ENCODE measurements at places on chromosomes 7 and 10.

DNA sequence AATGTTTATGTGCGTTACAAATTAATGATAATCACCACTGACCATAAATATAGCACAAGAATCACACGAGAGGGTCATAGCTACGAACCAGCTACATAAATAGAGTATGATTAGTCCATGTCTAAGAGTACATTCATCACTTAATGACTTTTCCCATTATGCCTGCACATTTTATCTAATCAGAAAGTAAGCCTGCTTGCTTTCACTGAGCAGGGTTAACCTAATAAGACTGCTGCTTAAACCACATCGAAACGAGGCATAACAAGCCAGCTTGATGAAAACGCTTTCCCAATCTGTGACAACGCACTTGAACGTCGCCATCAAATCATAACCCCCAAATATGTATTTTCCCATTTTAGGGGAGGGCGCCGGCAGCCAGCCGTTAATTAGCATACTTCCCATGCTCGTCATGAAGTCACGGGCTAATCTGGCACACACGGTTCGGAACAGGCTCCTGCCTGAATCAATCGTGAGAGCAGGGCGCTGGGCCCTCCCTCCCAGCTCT, 71.5 kb downstream of the EBF3 start:
- DNase-seq = no peak

GRCh38 chr7:27173511-27173955, 587 bp downstream of the HOXA10 start:
- DNase-seq = no peak

- DNase-seq = no peak
These were observed 56.1 kb downstream of the PAPSS2 start for GRCh38 chr10:87715552-87716347.

GRCh38 chr7:96953676-96954513, 51.5 kb upstream of the DLX6 start:
- peak; percentile 6 for DNase-seq

DNA sequence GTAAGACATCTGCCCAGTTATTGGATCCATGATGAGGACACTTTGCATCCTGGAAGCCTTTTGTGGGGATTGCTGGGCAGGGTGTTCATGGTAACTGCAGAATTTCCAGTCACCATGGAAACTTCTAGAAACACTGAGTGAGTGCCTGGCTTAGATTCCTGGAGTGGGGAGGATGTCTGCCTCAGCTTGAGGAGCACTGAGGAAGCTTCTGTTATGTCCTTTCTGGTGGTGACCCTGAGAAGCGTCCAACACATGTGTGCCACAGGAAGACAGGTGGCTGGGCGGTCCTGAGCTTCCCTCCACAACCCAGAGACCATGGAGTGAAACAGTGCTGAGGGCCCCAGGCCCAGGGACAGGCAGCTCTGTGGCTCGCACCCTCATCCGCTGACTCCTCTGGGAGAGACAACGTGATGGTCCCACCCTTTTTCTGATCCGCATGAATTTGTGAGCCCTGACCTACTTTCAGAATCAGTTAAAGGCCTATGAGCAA, 191.8 kb upstream of the CXCL12 start:
- DNase-seq = no peak

DNA sequence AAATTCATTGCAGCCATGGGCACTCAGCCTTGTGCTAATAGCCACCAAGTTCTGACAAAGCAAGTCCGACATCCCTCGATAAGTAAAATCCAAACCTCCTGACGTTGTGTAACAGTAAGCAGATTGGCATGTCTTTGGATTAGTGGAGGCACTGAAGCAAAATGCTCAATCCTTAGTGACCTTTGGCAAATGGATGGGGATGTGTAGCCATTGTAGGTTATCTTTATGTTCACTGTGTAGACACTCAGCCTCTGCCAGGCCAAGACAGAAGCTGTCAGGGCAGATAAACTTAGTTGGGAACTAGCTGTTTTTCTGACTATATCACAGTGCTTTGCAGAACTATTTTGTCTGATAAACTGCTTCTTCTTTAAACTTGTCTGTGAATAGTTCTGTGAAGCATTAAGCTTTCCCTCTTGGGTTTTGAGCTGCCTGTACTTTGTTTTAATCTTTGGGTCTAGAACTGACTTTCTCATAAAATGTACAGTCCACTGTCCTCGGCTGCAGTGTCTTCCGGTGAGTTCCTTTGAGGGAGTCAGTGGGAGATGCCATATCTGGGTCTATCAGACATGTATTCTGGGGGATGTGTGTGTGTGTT, 220.8 kb downstream of the LRMDA start:
- no peak for DNase-seq

GRCh38 chr10:94546901-94547185, 1.3 kb downstream of the HELLS start:
- peak; percentile 14 for DNase-seq

- DNase-seq = no peak
These were observed 5.5 kb upstream of the LAMB4 start for GRCh38 chr7:108135446-108136190.

DNA sequence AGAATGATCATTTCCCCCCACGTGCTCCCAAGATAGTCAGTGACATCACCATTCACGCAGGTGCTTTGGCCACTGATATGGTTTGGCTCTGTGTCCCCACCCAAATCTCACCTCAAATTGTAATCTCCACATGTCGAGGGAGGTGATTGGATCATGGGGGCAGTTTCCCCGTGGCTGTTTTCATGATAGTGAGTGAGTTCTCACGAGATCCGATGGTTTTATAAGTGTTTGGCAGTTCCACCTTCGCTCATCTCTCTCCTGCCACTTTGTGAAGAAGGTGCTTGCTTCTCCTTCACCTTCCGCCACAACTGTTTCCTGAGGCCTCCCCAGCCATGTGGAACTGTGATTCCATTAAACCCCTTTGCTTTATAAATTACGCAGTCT, 205.4 kb upstream of the SH2B2 start:
- DNase-seq = no peak

GRCh38 chr10:1274701-1275544, 218.7 kb downstream of the WDR37 start:
- no peak for DNase-seq

GRCh38 chr7:55154096-55154495, 135.3 kb downstream of the EGFR start:
- no peak for DNase-seq

GRCh38 chr7:150820578-150821198, 20.1 kb downstream of the TMEM176A start:
- no peak for DNase-seq

DNA sequence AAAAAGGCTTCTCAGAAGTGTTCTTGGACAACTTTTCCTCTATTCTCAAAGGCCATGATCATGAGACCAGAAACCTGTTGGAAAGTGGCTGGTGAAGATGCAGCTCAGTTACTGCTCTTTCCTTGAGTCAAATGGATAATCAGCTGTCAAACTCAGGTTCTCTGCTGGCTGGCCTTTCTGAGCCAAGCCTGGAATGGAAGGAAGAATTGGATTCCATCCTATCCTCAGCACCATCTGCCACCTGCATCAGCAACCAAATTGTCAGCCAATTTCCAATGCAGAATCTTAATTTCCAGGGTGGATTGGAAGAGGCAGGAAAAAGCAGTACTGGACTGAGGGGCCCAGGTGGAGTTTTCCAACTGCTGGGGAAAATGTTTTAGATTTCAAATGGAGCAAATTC, 631.7 kb downstream of the KCNMA1 start:
- no peak for DNase-seq

- peak; percentile 53 for DNase-seq
These were observed 260.7 kb downstream of the BMPER start for GRCh38 chr7:34165927-34166550.

DNA sequence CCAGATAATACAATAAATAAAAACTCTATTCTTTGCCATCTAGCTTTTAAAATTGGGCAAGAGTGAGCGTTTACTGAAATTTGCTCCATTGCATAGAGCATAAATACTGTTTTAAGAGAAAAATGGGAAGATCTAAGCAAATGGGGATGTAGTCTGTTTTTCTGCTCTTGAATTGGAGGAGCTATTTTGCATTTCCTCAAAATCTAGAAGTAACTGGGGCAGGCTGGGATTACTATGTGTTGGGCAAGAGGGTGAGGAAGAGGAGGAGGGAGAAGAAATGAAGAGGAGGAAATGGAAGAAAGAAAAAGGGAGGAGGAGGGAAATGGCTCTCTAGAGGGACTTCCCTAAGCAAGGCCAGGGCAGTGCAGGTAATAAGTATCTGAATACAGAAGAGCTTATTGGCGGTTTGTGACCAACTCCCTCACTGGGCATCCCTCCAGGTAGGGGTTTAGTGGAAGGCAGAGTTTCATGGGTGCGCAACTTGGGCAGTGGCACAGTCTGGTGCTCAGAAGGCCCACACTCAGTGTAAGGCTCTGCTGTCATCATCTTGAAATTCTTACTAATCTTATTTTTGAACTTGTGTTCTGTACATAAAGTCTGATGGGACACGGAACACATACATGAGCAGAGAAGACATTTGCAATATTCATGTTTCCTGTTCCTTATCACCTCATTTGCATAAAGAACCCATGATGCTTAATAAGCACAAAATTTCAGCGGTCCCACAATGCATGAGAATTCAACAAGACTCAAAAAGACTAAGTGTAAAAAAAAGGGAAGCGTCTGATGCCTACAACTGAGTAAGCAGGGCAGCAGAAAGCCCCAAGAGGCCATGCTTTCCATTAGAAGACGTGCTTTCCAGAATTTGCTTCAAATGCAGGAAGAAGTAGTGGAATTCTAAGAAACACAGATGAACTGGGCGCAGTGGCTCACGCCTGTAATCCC, 116.9 kb downstream of the EVX1 start:
- no peak for DNase-seq

DNA sequence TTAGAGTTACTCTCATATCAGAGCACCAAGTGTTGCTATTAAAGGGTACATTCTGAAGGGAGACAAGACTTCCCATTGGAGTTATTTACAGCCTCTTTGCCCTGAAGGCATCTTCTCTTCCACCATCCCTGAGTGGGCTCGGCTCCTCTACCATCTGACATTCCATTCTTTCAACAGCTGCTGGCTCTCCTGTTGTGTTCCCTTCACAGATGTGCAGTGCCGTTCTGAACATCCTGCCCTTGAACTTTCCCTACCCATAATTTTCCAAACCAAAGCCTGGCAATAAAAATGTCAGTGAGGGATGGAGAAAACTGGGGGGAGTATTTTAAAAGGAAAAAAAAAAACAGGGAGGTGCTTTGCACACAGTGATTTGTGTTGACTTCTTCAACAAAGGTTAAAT, 392.9 kb downstream of the KCNMA1 start:
- DNase-seq = no peak

DNA sequence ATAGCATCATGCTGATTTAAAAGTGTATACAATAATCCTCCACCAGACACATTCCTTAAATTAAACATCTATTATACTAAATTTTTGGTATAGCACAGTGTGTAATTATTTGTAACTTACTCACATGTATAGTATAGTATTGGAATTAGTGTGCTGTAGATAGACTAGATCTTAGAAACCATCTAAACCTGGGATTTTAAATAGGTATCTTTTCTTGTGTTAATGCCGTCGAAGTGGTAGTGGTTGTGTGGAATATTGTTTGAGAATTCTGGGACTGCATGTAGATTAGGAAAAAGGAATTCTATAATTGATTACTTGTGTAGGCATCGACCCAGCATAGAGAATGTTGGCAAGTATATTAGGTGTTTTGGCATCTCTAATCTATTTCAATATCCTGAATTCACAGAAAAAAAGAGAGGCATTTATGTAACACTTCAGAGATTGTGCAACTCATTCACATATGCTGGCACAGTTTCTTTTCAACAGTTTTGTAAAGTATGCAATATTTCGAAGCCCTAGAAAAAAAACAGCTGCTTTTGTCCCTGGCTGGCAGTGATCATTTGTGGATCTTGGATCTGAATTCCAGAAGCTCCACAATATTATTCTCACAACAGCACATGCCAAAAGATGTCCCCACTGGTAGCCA, 145.5 kb upstream of the AGR3 start:
- DNase-seq = no peak

DNA sequence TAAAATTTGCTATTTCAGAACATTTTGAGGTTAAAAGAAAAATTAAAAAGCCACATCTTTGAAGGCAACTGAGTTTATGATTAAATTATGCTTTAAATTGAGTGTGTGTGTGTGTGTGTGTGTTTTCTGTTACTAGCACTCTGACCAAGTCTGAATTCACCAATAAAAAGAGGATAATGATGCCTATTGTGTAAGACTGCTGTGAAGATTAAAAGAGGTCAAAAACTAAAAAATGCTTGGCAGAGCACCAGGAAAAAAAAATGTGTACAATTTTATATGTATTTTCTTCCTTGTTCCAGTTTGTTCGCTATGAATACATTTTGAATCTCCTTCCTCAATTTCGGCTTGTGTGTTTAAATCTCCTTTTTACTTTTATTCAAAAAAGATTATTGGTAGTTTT, 316.6 kb upstream of the MAGI2 start:
- DNase-seq = no peak

DNA sequence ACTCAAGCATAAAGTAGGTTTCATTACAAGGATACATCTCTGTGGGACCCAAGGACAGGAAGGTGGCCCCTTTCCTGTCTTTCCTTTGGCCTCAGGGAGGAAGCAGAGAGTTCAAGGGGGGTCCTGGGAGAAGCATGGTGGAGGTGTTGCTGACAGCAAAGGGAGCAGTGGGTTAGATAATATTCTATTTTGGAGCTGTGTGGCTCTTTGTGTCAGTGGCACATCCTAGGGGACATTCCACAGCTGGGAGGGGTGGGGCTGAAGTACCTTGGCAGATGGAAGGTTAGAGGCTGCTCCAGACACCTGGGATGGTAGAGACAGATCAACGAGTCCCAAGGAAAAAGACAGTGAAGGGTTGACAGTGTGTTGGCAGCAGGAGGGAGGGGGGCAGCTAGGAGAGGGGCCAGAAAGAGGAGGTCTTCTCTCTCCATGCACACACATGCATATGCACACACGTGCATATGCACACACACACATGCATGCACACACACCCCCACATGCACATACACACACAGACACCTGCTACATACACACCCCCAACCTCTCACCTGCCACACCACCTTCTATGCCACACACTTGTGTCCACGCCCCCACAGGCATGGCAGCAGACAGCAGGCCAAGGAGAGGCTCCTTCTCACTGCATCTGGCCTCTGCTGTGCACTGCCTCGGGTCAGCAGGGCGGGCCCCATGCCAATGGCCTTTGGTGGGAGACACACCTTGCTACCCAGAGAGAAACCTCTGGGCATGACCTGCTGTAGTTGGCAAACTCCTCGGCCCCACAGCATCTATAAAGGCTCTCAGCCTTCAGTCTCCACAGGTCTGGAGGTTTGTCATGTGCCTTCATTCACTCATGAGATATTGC, 5.6 kb upstream of the POLD2 start:
- DNase-seq = no peak

DNA sequence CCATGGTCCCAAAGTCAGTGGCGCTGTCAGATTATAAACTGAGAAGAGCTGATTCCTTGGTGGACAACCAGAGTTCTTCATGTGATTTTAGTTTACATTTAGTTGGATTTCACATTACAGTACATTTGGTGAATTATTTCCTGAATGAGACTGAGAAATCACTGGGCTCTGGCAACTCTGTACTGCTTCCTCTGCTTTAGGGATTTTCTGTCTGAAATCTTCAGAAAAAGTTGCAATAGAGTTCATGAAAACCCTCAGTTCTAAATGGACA, 242.6 kb downstream of the BICC1 start:
- DNase-seq = no peak

DNA sequence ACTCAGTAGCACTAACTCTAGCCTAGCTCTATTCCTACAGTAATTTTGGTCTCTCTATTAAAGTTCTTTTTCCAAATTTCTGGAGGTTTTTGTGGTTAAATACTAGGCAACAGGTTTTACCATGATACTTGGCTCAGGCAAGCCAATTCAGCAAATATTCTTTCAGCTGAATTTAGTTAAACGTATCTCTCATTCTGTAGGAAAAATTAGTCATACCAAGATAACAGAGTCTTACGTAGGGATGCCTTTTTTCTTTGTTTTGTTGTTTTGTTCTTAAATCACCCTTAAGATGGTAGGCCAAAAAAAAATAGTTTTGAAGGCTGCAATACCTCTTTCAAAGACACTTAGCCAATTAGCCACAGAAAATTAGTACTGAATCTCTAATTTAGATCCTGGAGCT, 180.5 kb downstream of the MAGI2 start:
- no peak for DNase-seq

All from epithelial cell of esophagus (primary cell).